ENCODE measurements at places on chromosomes 2 and 18. TPM values are rescaled to one million over a fixed set of nuclear protein-coding genes. Genes with fewer than 3 reads are reported as not detected.

Gene HTR2B
- 0.11 TPM for total RNA-seq

Gene M1AP
- total RNA-seq, result 0.33 TPM

Gene DSG1
- not detected for total RNA-seq

Gene ACTR2
- total RNA-seq, result 326 TPM

Gene ALPP
- total RNA-seq, result not detected

Gene TCF7L1
- not detected for total RNA-seq

Gene CD8B2
- 0.11 TPM for total RNA-seq

Gene AQP12B
- total RNA-seq, result not detected

Gene RASGRP3
- total RNA-seq, result 4.5 TPM

Gene PROM2
- total RNA-seq, result 0.23 TPM

Gene ITPRIPL1
- 24.8 TPM for total RNA-seq

Gene GNLY
- total RNA-seq, result 21.6 TPM

Gene MAP2
- total RNA-seq, result 0.34 TPM
